ENCODE measurements at places on chromosomes 12 and 14.

GRCh38 chr14:92519246-92520101 is 5.9 kb downstream of the RIN3 start:
- no peak for DNase-seq

DNA sequence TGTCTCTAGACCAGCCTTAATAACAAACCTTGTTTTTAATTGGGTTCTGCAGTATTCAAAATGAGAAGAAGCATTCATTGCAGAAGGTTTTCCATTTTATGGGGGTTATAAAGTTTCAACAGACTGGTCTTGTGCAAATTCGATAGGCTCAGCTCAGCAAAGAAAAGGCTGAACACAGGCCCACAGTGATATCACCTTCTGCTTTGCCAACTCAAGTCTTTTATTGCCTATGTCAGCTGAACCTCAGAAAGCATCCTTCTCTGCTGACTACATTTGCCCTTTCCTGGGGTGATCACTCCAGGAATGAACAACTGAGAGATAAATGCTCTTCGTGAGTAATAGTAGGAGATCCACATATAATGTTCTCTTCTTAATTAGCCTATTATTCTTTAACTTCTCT is 134.5 kb upstream of the CCDC175 start:
- DNase-seq = no peak

- DNase-seq = no peak
Observed at GRCh38 chr12:123808167-123808566, 46.1 kb downstream of the DNAH10 start.

GRCh38 chr14:92308716-92309115 is 14.2 kb upstream of the SLC24A4 start:
- no peak for DNase-seq

DNA sequence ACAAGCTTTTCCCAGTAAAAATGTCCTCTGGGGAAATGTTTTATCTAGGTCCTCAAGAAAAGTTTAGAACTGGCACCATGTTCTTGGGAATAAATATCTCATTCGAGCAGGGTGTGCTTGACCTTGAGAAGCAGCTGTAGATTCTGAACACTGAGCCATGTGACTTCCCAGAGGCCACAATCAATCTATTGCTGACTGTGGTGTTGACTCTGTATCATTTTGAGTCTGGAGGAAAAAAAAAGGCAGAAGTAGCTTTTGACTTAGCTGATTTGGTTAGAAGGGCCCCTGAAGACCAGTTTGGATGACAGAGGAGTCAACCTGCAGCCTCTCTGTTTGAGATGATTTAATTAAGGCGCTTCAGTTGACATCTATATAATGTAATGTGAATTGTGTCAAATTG is 592.4 kb upstream of the SEL1L start:
- DNase-seq = no peak

- no peak for DNase-seq
Observed at GRCh38 chr12:64890873-64891468, 66.5 kb downstream of the TBC1D30 start.

GRCh38 chr14:50892255-50892654 is 20.4 kb downstream of the ABHD12B start:
- DNase-seq = no peak
